ENCODE measurements at places on chromosomes 11 and 22. TPM values are rescaled to one million over a fixed set of nuclear protein-coding genes. Genes with fewer than 3 reads are reported as not detected.

GGTLC3 gene
- total RNA-seq = not detected

DKK3 gene
- not detected for total RNA-seq

RIBC2 gene
- total RNA-seq = 9.5 TPM

GRCh38 chr11:47592251-47592650 lies 2.0 kb downstream of the C1QTNF4 start:
- DNase-seq = no peak
- no peak overlapping the region for H3K27ac ChIP-seq
- peaks cover 5% of the 10 kb centered on the region for H3K4me1 ChIP-seq

DNA sequence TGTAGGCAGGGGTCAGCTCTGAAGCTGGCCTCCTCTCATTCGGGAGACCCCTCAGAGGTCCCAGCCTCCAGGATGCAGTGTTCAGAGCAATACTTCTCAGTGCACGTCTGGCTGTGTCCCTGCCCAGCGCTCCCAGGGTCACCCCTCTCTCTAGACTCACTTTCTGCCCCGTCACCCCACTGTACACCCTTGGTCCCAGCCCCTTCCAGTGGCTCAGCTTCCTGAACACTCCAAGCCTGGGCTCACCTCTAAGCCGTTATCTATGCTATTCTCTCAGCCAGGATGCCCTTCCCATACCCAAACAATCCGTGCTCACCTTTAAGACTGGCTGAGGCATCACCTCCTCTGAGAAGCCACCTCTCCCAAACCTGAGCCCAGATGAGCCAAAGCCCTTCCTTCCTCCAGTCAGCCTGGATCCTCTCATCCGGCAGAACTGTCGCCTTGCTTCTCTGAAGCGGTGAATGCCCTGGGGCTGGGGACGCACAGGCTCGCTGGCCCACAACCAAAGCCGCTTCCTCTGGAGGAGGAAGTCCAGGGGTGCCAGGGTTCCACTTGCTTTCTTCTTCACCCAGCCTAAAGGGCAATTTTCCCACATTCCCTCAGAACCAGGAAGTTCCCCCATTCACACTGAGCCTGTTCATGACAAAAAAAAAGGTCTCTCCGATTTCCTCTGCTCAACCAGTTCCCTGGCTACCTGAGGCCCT lies 13.7 kb upstream of the CDKN1C start:
- peaks cover 2% of the 10 kb centered on the region for H3K36me3 ChIP-seq
- H3K27ac ChIP-seq = peak overlapping the region; percentile 93
- no peaks in the 10 kb centered on the region for H3K27me3 ChIP-seq
- H3K4me1 ChIP-seq = peaks cover 29% of the 10 kb centered on the region
- no peak for DNase-seq

DNA sequence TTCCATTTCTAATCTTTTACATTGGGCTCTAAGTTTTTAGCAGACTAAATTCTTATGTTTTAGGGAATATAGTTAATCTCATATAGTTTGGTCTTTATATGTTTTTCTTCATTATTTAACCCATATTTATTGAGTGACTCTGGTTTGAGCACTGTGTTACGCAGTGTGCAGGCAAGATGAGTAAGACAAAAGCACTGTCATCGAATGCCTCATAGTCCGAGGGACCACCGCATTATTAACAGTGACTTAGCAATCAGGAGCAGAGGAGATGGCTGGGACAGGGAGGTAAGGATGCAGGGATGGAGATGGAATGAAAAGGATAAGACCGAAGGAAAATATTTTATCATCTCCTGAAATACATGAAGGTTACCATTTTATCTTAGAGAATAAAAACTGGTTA lies 65.2 kb upstream of the CTSC start:
- no peaks in the 10 kb centered on the region for H3K27me3 ChIP-seq
- peaks cover 16% of the 10 kb centered on the region for H3K4me1 ChIP-seq
- no peak overlapping the region for H3K27ac ChIP-seq
- H3K36me3 ChIP-seq = no peaks in the 10 kb centered on the region
- no peak for DNase-seq

GRCh38 chr11:99020352-99021225 lies at the start of gene CNTN5:
Gene CNTN5, plus strand, starts transcription at chr11:99020949.
- H3K4me3 ChIP-seq = peak within 1 kb of the TSS; percentile 19
- no peaks in the 10 kb centered on the region for H3K36me3 ChIP-seq
- H3K4me1 ChIP-seq = peaks cover 4% of the 10 kb centered on the region
- H3K27me3 ChIP-seq = peaks cover 25% of the 10 kb centered on the region

OR2D2 gene
- total RNA-seq = not detected

RIMBP3B gene
- total RNA-seq = 0.16 TPM

GRCh38 chr11:122273476-122274191 lies 157.6 kb upstream of the BLID start:
- no peak for DNase-seq
- no peak overlapping the region for H3K4me3 ChIP-seq
- no peaks in the 10 kb centered on the region for H3K27me3 ChIP-seq
- no peaks in the 10 kb centered on the region for H3K36me3 ChIP-seq
- no peak overlapping the region for H3K27ac ChIP-seq
- H3K4me1 ChIP-seq = no peaks in the 10 kb centered on the region

Measured in activated CD8-positive, alpha-beta T cell treated with anti-CD3 and anti-CD28 coated beads for 36 hours (primary cell).